Stimulated activated CD4-positive, alpha-beta T cell treated with anti-CD3 and anti-CD28 coated beads, TNF-alpha, amount 100 ng/mL, for 1 hour (primary cell): ENCODE measurements at places on chromosomes 1 and 21.

DNA sequence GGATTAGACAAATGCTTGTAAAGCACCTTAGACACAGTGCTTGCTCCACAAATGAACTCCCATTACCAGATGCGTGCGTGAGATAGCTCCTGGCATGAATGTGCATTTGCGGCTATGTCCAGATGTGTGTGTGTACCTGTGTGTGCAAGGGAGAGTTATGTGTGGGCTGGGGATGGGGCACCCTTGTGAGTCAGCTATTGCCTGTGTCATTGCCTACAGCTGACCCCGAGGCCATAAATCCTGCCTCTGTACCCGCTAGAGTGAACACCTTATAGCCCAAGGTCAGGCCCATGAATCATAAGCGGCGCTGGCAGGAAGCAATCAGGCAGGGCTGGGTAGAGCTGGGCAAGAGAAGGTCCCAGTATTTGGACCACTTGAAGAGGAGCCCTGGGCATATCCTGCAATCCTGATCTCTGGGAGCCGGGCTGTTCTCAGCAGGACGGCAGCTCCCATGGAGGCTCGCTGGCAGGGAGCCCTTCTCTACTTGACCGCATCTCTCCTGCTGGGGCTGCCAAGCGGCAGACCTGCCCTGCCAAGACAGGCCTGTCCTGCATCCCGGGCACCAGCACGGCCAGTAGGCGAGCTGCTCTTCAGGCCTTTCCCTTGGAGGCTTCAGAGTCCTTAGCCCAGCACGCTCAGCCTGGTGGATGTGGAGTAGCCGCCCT lies 86.4 kb downstream of the TMEM53 start:
- DNase-seq: no peak

DNA sequence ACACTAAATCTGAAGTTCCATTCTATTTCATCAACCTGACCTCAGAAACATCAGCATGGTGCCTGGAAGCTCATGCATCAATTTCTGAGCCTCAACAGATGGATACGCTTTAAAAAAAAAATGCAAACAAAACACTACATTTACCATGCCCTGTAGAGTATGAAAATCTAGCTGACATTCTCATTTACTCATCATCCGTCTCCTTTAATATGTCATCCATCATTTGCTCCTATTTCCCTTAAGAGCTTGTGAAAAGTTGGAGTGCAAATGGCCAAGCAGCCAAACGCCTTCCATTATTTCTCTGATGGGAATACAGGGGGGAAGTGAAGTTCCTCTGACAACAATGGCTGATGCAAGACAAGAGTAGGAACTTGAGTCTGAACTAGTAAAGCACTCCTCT lies 295.0 kb downstream of the TGFB2 start:
- no peak for DNase-seq

GRCh38 chr1:110475362-110476027 lies 24.5 kb downstream of the PROK1 start:
- no peak for DNase-seq

DNA sequence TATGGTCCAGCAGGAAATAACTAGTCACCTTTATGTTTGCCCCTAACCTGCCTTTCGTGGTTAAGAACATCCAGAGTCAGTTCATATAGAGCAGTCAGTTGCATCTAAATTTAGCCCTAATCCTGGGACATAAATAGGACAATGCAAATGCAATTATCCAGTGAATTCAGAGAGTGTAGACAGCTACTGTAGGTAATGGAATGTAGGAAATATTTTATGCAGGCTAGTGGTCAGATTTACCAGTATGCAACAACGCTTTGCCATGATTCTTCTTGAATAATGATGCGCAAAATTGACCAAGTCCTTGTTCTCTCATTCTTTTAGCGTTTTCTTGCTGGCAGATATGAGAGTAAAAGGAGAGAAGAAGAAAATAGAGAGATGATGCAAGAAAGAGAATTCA lies 165.4 kb downstream of the LMX1A start:
- DNase-seq: no peak

DNA sequence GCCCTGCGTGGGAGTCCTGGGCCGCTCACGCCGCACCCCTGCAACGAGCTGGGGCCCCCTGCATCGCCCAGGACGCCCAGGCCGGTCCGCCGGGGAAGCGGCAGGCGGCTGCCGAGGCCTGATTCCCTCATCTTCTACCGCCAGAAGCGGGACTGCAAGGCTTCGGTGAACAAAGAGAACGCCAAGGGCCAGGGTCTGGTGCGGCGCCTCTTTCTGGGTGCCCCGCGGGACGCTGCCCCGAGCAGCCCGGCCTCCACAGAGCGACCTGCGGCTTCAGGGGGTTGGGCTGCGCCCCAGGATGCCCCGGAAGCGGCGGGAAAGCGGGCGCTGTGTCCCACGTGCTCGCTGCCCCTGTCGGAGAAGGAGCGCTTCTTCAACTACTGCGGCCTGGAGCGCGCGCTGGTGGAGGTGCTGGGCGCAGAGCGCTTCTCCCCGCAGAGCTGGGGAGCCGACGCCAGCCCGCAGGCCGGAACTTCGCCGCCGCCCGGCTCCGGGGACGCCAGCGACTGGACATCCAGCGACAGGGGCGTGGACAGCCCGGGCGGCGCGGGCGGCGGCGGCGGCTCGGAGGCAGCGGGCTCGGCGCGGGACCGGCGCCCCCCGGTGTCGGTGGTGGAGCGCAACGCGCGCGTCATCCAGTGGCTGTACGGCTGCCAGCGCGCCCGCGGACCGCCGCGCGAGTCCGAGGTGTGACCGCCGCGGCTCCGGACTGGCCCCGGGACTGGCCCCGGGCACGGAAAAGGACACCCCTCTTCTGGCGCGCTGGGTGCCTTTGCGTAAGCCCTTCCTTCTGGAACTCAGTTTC lies 2.7 kb downstream of the FAM110D start:
- DNase-seq: no peak

DNA sequence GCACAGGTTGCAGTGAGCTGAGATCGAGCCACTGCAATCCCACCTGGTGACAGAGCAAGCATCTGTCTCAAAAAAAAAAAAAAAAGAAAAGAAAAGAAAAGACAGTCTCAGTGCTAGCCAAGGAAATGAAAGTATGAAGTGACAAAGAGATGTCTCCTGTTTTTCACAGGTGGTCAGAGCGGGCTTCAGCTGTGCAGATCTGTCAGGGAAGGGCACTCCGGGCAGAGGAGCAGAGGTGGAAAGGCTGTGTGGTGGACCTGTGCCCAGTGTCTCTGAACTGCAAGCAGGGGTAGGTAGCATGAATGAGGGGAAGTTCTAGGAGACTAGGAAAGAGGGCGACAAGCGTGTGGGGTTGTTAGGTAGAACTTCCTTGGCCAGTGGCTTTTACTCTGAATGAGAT lies 67.5 kb downstream of the CD247 start:
- no peak for DNase-seq

DNA sequence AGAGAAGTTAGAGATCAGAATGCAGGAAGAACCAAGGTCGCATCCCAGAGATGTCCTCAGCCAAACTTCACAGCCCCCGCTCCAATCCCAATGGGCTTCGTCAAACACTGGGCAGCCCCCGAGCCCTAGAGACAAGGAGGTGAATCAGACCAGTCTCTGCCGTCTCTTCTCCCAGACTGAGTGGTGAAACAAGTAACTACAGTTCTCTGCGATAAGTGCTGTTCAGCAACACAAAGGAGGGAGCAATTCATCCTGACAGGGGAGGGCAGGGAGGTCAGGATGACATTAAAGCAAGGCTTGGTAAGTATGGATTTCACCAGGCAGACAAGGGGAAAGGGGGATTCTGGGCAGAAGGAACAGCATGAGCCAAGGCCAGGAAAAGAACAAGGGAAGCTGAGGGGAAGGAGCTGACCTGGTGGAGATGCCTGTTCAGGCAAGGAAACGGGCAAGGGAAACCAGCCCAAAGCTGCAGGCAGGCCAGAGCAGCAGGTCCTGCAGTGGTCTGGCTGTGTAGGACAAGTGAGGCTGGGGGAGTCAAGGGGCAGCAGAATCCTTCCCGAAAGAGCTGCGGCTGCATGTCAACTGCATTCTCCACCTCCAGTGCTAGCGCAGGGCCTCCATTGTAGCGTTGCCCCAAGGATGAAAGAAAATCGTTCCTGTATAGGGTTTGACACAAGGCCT lies 13.6 kb upstream of the ERI3 start:
- no peak for DNase-seq

DNA sequence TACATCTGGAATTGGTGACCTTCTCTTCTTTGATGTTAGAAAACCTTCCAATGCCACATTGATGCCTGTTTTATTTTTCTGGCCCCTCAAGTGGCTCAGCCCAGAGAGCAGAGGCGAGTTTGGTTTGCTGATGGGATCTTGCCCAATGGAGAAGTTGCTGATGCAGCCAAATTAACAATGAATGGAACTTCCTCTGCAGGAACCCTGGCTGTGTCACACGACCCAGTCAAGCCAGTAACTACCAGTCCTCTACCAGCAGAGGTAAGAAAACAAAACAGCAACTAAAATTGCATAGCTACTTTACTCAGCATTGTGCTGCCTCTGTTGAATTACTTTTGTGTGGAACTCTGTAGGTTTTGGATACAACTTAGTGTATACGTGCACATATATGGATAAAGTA lies 97.6 kb downstream of the CC2D1B start:
- no peak for DNase-seq

GRCh38 chr1:236938760-236939159 lies 65.5 kb downstream of the MT1HL1 start:
- no peak for DNase-seq

GRCh38 chr1:5466487-5466886 lies 525.7 kb downstream of the NPHP4 start:
- no peak for DNase-seq

DNA sequence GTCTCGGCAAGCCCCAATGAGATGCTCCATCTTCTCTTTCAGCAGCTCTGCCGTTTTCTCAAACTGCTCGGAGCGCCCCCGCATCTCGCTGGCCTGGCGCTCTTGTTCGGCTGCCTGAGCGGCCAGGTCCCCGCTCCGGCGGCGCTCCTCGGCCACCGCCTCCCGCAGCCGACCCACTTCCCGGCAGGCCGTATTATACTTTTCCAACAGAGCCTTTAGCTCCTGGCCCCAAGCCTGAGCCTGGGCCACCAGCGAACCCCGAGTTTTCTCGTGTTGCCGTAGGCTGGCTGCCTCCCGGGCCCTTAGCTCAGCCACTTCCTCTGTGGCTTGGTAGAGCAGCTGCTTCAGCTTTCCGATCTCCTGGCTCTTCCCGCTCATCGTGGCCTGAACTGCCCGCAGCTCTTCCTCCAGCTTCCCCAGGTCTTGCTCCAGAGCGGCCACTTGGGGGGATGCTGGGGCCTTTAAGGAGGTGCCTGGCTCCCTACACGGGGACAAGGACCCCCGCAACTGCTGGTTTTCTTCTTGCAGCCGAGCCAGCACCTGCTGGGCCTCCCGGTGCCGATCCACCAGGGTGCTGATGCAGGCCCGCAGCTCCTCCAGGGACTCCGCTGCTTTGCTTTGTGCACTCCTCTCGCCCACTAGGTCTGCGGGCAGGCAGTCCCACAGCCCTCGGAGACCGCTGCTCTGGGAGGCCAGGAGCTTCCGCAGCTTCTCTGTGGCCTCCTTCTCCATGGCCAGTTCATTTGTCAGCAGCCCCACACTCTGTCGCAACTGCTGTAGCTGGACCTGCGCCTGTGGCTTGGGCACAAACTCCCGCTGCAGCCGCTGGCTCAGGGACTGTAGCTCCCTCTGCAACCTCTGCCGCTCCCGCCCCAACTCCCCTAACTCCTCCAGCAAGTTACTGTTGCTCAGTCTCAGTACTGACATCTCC lies 13.4 kb upstream of the PIAS3 start:
- peak; percentile 8 for DNase-seq

DNA sequence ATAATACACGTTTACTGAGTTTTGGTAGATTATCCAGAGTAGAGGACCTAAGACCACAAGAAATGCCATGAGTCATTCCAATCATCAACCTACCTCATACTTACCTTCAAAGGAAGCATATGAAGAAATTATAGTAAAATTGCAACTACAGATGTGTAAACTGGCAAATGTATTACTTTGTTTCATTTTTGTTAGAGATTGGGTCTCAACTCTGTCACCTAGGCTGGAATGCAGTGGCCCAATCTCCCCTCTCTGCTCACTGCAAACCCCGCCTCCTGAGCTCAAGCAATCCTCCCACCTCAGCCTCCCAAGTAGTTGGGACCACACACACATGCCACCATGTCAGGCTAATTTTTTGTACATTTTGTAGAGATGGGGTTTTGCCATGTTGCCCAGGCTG lies 5.2 kb downstream of the TMCO1 start:
- DNase-seq: no peak

DNA sequence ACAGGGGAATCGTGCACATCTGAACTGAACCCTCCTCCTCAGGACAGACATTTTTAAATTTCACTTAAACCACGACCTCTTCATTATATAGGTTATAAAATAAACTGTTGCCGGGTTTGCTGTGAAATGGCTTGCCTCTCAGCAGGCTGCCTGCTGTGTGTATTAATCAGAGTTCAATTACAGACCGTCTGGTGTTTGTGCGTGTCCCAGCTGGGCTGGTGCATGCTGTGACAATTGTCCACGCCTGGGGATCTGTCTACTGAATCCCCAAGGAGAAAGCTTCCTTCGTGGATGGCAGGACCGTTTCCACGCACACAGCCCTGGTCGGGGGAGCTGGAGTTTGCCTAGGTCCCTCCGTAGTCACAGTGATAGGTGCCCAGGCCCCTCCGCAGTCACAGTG lies 13.4 kb upstream of the AGPAT3 start:
- no peak for DNase-seq

GRCh38 chr1:210298296-210298695 lies 30.4 kb upstream of the HHAT start:
- DNase-seq: no peak

DNA sequence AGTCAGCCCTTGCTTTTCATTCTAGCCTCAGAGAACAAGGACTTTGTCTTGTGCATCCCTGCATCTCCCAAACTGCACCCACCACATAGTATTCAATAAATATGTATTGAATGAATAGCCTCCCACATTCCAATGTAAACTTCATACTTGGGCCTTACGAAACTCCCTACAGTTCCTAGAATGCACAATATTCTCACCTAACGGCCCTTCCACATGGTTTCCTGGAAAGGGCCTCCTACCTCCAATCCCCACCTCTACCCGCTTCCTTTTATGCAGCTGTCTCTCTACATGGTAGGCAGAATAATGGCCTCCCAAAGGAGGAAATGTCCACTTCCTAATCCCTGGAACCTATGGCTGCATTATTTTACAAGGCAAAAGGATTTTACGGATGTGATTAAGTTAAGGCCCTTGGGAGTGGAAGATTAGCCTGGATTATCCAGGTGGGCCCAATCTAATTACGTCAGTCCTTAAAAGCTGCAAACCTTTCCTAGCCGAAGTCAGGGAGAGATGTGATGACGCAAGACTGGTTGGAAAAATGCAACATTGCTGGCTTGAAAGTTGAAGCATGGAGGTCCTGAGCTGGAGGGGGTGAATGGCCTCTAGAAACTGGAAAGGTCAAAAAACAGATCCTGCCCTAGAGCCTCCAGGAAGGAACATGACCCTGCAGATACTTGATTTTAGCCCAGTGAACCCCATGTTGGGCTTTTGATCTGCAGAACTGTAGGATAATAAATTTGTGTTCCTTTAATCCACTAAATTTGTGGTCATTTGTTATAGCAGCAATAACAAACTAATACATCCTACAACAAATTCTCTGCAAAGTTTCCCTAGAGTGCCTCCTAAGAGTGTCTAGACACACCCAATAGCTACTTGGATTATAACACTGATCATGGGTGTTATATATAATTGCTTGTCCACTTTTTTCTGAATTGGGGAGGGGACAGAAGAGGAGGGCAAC lies 5.2 kb upstream of the PIK3C2B start:
- no peak for DNase-seq
